Stimulated activated CD4-positive, alpha-beta T cell treated with anti-CD3 and anti-CD28 coated beads, TNF-alpha, amount 100 ng/mL, for 4 hours (primary cell): ENCODE measurements at places on chromosomes 7 and 10.

GRCh38 chr10:86103391-86104101, 263.0 kb downstream of the GRID1 start:
- DNase-seq, result no peak

DNA sequence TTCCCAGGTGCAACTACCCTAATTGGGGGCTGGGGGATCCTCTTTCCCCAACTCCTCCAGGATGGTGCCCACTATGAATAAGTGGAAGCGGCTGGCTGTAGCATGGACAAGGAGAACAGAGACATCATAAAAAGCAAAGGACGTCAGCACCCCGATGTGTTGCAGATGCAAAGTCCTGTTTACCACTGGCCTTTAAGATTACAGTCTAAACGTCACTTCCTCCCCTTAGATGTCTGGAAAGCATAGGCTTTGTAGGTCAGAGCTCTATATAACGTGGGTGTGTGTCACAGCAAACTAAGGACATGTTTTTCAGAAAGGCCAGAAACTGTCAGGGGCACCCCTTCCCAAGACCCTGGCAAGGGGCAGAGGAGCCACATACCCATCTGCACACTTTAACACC, 7.9 kb downstream of the COBL start:
- DNase-seq, result no peak

- DNase-seq, result peak; percentile 41
These were observed 19.5 kb downstream of the GHRHR start for GRCh38 chr7:30983042-30983913.

GRCh38 chr10:50635286-50635685, 11.5 kb upstream of the SGMS1 start:
- DNase-seq, result no peak

DNA sequence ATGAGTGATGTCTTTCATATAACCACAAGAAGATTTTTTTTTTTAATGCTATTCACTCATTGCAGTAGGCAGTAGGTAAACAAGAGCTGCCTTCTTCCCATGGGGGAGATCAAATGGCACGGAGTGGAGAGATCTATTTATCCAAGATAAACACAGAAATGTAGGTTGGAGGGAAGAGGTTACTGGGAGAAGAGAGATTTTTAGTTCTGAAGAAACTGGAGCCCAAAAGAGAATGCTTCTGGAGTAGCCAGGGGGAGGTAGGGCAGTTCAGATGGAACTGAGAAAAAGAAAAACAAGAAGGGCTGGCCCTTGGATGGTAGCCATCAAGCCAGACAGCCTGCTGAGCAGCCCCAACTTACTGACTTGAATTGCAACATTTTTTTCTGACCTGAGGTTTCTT, 270.1 kb upstream of the TPK1 start:
- DNase-seq, result no peak

DNA sequence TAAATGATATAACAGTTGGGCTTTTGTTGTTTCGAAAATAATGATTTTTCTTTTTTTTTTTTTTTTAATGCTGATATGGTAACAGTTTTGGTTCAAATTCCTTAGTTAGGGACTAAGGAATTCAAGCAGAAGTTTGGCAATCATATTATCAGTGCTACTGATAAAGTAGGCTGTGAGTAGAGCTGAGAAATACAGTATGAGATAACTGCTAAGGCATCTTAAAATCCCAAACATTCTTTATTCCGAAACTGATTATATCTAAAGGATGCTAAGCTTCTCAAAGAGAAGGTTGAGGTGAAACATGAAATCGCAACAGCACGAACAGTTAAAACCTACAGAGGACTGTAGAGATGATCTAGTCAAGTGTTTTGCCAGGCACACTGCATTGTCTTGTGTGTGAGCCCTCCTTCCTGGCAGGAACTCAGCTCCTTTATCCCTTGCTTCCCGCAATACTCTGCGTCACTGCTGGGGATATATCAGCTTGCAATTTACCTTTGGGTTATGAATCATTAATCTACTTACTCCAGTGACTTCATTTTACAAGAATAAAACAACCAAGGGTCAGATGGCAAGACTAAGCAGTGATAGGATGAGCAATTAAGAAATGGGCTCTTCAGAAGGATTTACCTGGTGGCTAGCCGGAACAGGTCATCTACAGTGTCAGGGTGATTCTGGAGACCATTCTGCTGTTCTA, 36.7 kb downstream of the IRF5 start:
- DNase-seq, result no peak

DNA sequence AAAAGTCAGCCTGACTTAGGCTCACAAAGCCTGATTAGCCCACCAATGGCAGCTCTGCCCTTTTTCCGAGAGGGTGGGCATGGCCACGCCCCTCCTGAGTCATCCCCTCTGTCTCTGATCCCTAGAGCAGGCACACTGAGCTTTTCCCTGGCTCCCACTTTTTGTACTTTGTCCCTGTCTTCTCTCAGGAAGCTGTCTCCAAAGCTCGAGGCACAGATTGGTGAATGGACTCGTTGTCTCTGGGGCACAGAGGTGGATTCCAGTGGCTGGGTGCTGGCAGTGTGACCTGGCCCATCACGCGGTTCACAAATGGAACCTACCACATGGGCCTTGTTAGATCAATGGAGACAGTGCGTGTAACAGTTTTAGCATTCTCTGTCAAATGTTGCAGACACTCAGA, 313.5 kb downstream of the WDR37 start:
- no peak for DNase-seq

- DNase-seq, result no peak
These were observed 83.8 kb downstream of the EBLN1 start for GRCh38 chr10:22133749-22134624.

DNA sequence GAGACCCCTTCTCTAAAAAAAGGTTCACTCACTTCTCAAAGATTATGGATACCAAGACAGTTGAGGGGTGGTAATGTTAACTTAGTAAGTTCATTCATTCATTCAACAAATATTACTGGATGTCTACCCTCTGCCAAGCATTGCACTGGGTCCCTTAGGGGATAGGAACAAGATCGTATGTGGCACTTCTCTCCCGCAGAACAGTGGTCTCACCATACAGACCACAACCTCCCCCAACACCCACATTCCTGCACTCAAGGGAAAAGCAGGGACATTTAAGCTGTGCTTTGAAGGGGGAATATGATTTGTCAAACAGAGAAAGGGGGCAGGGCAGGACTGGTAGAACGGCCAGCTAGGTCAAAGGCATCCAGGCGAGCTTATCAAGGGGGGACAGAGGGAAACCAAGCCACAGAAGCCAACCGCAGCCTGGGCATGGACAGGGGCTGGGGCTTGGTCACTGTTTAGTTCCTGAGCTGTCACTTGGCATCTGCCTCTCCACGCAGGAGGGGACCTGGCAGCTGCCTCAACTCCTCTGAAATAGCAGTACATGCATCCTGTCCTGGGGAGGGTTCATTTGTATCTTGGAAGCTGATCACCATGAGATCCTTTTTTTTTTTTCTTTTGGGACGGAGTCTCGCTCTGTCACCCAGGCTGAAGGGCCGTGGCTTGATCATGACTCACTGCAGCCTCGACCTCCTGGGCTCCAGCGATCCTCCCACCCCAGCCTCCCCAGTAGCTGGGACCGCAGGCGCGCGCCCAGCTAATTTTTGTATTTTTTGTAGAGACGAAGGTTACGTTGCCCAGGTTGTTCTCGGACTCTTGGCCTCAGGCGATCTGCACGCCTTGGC, 949 bp upstream of the CLIP2 start:
- DNase-seq, result no peak

DNA sequence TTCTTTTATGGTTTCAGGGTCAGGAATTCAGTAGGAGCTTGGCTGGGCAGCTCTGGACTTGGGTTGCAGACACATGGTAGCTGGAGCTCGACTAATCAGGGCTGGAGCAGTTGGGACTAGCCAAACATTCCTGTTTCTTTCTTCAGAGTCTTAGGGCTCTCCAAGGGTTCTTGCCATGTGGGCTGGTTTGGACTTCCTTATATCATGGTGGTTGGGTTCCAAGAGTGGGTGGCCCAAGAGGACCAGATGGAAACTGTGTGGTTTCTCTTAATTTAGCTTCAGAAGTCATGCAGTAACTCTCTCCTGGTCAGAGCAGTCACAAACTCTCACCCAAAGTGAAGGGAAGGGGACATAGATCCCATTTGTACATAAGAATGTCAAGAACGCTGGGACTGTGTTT, 270.1 kb upstream of the FZD1 start:
- no peak for DNase-seq

- no peak for DNase-seq
These were observed 219.8 kb downstream of the MAD1L1 start for GRCh38 chr7:2012981-2013380.

GRCh38 chr10:31614611-31615010, 295.6 kb downstream of the ZEB1 start:
- no peak for DNase-seq

- peak; percentile 75 for DNase-seq
These were observed at the start of gene HPS1 for GRCh38 chr10:98446661-98447221. TSS of gene HPS1 (minus strand) at chr10:98446935. CDS start at chr10:98443240, 3,695 bp downstream.
